ENCODE measurements at places on chromosomes 6 and 20.

DNA sequence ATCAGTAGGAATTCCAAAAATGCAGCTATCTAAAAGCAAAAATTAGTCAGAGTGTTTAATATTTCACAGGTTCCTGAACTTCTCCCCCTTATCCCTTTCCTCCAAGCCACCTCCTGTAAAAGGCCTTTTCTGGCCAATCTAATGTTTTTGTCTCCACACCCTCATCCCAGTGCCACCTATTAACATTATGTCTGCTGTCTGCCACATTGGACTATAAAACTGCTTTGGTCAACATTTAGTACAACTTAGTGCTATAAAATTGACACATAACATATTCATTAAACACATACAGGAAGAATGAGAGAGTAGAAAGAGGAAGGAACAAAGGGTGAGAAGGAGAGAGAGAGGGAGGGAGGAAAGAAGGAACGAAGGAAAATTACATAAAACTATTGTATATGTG, 47.7 kb downstream of the MMUT start:
- no peak for DNase-seq

GRCh38 chr6:47520282-47520681, 42.7 kb downstream of the CD2AP start:
- DNase-seq: no peak

DNA sequence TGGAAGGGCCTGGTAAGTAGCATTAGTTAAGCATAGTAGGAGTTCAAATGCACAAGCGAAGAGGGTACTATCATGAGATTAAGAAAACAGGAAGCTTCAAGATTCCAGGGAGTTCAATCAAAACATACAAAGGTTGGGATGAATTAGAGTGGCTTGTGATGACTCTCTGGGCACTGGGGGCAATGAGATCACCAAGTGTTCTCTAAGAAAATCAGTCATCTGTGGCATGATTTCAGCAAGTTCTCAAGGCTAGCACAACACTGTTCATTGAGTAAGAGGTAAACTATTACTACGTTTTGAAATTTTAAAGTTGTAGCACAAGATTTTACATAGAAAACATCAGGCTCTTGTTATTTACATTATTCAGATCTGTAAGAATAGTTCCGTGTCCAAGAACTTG, 139.7 kb upstream of the FLRT3 start:
- no peak for DNase-seq

DNA sequence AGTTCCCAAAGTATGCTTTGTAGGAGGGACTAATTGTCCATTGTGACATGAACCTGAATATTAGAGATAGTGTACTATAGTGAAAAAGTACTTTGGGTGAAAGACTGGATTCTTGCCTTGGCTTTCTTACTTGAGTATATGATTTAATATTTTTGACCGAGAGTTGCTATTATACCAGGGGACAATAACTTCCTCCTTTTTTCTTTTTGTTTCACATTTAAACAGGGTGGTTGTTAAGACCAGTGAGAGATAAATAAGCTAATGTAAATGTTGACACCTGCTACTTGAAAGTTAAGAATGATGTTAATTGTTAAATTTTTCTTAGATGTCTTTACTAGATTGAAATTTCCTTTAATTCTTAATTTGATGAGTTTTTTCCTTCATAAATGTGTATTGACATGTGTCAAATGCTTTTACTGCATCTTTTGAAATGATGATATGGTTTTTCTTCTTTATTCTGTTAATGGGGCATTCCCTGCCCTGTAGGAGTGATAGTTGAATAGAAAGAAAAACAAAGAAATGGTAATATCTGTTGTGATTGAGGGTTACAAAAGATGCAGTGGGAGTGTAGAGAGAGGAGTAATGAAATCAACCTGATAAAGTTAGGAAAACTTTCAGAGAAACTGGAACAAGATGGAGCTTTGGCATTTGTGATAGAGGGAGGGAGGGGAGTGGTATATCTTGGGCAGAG, 48.4 kb downstream of the ZFAND3 start:
- DNase-seq: no peak

- DNase-seq: no peak
Observed at GRCh38 chr6:107121964-107122495, 6.7 kb upstream of the BEND3 start.

DNA sequence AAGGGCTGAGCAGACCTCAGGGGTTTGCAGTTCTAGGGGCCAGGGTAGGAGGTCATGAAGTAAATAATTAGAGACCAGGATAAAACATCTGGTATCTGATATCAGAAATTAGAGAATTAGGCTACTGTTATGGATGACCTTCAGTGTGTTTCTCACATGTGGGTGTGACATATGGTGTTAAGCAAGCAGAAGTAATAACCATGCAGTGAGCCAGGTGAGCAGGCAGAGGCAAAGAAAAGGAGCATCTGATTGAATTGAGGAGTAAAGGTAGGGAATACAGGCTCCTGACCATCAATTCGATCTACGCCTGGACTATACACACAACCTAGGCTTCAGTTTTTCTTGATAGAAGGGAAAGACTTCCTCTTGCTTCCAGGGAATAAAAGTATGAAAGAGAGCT, 34.7 kb upstream of the MAP3K7 start:
- DNase-seq: no peak

DNA sequence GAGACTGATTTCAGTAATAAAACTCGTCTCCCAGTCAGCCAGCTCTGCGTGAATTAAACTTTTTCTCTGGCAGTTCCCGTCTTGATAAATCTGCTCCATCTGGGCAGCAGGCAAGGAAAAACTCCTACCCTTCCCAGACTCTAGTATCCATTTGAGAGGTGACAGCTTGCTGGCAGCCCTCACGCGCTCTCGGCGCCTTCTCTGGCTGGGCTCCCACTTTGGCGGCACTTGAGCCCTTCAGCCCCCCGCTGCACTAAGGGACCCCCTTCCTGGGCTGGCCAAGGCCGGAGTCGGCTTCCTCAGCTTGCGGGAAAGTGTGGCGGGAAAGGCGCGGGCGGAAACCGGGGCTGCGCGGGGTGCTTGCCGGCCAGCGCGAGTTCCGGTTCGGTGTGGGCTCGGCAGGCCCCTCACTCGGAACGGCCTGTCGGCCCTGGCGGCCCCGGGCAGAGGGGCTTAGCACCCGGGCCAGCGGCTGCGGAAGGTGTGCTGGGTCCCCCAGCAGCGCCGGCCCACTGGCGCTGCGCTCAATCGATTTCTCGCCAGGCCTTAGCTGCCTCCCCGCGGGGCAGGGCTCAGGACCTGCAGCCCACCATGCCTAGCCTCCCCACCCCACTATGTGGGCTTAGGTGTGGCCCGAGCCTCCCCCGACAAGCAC, 21.8 kb upstream of the GMPR start:
- DNase-seq: no peak

DNA sequence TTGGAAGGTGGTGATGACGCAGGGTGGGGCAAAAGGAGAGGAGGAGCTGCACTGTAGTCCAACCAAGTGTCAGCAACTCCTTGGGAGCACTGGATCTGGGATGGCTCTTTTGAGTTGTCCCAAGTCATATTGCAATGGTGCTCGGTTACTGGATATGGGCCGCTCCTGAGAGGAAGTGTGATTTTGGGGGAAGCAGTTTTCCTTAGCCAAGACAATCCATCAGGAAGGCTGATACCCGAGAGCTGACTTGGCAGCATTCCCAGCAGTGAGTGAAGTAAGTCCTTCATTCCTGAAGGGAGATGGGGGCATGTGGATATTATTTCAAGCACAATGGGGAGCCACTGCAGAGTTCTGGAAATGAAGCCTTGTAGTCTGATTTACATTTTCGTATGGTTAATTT, 354.1 kb downstream of the RFPL4B start:
- DNase-seq: no peak

DNA sequence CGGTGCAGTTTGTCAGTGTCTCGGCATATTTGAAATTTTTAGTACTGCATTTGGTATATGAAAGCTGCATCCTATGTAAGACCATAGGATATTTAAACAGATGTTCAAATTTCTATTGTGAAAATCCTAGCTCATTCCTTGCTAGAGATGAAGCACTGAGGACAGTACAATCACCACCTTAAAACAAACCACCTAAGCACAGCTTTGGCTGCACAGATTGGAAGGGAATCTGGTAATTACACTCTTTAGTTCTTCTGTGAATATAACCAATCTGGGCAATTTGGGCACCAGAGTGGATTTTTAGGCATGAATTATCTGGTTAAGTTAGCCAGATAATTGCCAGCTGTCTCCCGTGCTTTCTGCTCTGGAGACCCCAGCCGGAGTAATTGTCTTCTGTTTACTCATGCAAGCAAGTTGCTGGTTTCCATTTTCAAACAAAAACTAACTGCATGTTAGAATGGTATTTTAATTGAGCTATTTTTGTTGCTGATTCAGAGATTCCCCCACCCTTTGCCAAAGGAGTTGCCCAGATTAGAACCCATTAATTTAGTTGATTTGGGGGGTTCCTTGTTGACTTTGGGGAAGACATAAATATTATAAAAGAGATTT, 36.9 kb downstream of the E2F3 start:
- no peak for DNase-seq

DNA sequence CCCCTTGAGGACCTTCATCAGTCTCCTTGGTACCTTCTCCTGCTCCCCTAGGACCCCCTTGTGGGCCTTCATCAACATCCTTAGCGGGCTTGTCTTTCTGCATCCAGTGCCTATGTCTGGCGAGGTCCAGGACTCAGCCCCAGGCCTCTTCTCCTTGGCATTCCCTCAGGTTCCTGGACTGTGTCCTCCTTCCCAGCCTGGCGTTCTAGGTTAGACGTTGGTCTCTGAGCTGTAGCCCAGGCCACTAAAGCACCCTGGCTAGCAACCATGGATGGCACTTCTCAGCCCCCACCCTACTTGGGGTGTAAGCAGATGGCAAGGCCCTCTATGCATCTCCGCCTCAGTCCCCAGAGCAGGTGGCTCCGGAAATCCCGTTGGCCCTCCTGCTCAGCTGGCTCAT, 51.5 kb upstream of the NNAT start:
- DNase-seq: no peak

GRCh38 chr6:152207915-152208714, 400.6 kb downstream of the ESR1 start:
- no peak for DNase-seq

DNA sequence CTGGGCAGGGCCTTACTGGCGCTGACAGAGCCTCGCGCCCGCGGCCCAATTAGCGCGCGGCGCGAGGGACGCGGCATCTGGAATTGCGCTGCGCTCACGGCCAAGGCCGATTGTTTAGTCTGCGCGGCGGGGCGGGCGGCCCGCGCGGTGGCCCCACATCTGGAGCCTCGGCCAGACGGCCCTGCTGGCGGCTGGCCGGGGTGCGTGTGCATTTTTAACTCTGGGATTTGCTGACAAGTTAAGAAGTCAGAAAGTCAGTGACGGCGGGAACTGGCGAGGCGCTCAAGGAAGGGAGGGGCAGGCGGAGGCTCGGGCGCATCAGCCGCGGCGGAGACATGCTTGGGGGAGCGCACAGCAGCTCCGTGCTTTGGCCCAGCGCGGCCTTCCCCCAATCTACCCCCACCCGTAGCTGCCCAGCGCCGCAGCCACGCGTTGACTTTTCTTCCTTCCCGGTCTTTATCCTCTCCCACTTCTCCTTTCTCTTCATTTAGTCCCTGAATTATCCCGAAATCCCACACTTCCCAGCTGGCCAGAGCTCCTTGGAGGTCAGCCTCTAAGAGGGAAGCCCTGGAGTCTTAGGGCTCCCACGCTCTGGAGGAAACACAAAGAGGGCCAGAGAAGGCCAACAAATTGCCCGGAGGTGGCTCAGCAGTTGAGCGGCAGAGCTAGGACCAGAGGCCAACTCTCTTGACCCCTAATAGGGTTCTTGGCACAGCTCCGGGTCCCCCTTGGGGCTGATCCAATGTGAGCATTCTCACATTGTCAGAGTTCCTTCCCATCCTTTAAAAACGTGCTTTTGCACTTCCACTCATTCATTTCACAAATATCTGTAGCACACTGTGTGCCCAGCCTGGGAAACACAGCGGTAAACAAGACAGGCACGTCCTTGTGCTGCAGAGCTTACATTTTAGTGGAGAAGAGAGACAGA, 40.8 kb upstream of the FOXP4 start:
- DNase-seq: peak; percentile 21

- no peak for DNase-seq
Observed at GRCh38 chr20:64027981-64028685, 7.8 kb upstream of the C20orf204 start.

DNA sequence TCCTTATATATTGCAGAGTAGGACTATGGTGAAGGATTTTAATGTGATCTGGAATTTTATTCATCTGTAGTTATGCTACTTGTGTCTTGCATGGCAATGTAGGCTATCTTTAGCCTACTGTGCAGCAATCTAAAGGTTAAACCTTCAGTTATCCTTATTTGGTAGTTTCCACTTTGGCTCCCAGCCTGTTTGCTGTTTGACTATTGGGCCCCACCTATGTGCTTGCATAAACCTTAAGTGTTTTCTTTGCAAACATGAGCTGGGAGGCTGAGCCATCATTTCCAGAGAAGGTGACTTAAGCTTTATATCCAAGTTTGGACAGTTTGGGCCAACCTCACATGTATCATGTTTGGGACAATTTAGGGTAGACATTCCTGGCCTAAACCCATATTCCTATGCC, 537.5 kb downstream of the BTBD3 start:
- no peak for DNase-seq

DNA sequence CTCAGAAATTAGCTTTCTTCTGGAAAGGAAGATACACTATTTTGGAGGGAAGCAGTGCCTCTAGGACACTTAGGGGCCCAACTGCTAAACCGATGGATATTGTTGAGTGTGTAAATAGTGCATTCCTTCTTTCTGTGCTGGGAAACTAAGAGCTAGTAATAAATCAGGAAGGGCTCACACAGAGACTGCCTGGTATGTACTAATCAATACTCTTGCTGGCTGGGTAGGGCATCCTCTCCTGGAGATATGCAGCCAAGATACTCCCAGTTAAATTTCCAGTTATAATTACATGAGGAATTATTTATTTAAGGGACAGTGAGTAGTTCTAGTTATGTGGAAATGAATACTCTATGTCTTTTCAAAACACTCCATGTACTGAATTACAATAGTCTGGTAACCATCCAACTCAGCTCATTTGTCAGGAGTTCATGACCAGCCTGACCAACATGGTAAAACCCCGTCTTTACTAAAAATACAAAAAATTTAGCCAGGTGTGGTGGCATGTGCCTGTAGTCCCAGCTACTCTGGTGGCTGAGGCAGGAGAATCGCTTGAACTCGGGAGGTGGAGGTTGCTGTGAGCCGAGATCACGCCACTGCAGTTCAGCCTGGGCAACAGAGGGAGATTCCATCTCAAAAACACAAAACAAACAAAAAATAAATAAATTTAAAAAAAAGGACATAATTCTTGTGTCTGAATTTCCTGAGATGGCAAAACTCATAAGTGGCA, 100.0 kb downstream of the OR2B2 start:
- DNase-seq: no peak

DNA sequence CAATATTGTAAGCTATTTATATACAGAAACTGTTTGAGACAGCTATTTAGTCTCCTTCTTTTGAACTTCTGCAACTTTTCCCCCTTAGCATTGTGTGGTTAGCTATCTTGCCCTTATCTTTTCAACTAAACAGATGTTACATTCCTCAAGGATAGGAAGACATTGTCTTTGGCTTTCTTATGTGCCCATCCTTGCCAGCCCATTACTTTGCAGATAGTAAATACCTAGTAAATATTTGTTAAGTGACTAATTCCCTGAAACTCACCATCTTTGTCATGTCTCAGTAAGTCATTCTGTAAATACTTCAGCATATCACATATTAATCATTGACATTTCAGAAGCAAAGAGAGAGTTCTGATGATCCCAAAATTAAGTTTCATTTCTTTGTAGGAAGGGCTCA, 69.1 kb upstream of the FLRT3 start:
- DNase-seq: peak; percentile 15

- peak; percentile 17 for DNase-seq
Observed at GRCh38 chr20:37901654-37902503, 1.0 kb upstream of the VSTM2L start.
